ENCODE measurements at places on chromosomes 3 and 15.

DNA sequence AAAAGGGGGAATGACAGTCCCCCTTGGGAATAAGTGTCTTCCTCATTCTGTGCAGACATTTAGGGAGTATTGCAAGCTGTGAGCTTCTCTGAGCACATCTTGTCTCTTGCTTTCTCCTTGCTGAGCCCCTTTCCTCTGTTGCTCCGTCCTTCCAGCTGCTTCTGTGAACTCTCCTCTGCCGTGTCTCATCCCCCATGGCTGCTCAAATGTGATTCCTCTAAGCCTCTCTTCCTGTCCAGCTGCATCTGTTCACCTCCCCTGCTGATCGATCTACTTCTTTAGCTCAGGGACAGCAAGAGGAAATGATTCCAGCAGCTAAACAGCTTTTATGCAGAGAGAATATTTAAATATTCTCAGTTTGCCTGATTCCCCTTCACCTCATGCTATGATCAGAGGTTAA lies 328.0 kb upstream of the DNAJC19 start:
- DNase-seq: no peak

DNA sequence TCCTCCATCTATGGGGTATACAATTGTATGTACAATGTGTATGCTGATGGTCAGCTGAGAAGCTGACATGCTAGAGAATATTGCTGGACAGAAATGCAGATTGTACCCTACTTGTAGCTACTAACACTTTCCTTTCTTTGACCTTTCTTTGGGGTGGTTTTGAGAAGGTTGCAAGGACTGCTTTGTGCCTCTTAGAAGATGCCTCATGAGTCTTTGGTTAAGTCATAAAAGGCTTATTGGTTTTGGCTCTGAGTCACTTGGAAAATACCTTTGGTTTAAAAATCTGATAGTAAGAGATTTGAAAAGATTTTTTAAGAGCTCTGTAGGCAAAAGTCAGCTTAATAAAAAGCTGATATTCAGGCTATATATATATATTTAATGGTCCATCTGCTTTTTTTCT lies 71.5 kb downstream of the ZMAT3 start:
- peak; percentile 49 for DNase-seq

- DNase-seq: no peak
These were observed 4.2 kb upstream of the APBA2 start for GRCh38 chr15:28881600-28881999.

- no peak for DNase-seq
These were observed 25.2 kb upstream of the GOLGA6C start for GRCh38 chr15:75232826-75233503.

DNA sequence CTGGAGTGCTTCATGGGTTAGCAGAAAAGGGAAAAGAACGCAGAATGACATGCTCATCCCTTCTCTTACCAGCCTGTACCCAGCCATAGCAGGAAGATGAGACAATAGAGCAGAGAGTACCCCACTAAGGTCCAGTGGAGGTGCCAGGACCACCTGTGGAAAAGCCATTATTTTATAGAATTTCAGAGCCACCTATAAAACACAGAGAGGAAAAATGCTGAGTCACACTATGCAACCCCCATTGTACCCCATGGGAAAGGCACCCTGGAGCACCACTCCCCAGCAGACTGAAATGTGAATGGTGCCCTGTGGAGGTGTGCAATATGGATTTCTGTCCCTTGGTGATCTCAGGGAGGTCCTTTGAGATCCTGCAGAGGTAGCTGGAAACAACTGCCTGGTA lies 97.2 kb downstream of the HES1 start:
- DNase-seq: no peak

DNA sequence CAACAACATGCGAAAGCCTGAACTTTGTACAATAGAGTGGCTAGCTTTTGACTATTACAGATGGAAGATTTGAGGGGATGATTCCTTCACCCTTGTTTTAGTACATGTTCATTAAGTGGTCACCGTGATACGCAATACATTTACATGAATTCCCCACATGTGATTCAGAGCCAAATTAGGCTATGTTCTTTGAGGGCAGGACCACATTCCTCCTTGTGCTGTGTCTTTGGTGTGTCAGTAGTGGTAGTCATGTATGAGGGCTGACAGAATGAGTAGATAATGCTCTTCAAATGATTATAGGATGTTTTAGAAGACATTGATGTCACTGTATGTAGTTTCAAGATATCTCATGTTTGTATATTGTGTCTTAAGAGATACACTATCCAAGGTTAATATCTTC lies 12.1 kb downstream of the PTPRG start:
- no peak for DNase-seq

DNA sequence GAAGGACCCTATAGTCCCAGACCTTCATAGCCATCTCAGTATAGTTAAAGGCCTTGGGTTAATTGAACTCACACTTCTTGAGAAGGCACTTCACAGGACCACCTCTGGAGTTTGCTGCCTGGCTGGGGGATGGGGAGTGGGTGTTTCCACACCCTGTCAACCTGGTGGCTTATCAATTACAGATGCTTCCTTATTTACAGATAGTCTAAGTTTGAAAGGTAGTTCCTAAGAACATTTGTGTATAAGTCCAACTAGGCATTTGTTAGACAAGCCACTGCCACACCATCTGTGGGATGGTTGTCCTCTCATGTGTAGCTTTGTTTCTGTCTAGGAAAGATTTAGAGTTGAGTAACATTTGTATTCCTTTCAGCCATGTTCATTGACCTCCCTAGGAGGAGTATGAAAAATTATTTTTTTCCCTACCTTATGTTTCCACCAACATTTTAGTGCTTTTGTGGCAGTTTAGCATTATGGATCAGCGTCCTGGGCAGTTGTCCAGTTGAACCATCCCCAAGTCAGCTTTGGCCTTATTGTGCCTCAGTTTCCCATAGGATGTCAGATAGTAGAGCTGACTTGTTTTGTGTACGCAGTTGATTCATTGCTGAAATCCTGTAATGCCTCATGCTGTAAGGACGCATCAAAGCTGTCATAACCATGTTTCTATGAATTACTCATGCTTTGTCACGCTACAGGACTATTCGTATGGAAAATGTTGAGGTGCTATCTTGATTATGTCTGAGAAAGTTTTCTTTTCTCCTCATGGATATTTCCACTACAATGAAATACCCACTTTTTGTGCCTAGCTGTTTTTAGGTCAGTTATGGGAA lies 21.2 kb upstream of the SIAH2 start:
- DNase-seq: no peak

DNA sequence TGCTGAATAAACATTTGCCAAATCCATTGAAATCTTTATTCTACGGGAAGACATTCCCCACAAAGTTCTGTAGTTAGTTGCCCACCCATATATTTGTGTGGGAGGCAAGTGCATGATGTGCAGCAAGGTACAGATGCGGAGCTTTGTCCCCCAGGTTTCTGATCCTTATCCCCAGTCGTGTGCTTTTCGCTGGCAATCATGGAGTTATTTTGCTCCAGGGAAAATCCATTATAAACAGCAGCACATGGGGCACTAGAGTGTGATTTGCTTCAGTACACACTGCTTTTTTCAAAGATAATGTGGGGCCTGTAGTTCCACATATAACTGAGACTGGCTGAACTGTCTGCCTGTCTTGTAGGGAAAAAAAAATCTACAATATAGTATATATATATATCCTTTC lies 132.1 kb downstream of the FEZF2 start:
- no peak for DNase-seq

DNA sequence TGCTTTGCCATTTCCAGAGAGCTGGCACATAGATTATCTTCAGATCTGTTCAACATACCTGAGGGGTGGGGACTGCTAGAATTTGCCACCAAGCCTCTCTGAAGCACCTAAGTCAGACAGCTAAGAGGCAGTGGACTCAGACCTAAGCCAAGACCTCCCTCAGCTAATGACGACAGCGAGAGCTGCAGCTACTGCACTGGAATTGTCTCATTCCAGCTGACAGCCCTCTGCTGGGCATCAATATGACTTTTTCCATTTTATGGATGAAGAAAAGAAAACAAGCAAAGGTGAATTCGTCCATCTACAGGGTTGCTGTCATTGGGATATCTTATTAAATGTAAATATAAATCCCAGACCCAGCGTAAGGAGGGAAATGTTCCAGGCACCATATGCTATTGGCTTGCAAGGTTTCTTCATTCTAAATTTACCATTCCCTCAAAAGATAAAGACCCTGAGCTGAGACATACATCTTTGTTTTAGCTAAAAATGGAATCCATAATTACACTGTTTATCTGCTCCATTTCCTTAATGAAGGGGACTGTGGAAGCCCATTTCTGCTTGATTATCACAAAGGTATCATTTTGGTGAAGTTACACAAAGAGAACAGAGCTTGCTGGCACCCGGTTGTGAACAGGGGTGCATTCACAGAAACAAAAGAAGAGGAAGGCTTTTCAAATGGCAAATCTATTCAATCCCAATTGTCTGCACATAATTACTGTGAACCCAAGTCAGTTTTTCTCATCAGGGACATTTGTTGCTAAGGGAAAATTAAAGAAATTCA lies 85.5 kb upstream of the LRTM1 start:
- DNase-seq: peak; percentile 55

GRCh38 chr3:177607589-177607988 lies 410.3 kb upstream of the TBL1XR1 start:
- no peak for DNase-seq

DNA sequence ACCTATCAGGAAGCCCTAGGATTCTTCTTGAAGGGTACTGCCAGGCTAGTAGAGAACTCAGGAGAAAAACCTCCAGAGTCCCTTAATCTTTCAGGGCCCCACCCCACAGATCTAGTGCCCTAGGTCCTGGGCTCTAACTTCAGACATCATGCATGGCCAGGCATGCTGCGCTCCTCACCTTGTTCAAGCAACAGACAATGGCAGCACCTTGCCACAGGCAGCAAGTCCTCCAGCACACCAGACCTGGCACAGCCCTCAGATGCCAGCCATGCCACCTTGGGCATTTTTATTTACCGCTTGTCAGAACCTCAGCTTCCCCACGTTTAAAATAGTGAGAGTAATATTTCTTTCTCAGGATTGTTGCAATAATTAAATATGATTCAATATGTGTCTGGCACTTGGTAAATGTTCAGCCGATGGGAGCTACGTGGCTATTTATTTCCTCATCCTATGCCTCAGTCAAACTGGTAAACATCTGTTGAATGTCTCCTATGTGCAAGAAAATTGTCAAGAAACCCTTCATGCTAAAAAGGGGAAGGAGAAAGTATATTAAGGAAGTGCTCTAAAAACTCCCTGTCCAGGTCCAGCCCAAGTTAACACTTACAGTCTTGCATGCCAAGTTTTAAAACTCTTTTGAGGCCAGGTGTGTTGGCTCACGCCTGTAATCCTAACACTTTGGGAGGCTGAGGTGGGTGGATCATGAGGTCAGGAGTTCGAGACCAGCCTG lies 14.5 kb upstream of the CCR1 start:
- no peak for DNase-seq

DNA sequence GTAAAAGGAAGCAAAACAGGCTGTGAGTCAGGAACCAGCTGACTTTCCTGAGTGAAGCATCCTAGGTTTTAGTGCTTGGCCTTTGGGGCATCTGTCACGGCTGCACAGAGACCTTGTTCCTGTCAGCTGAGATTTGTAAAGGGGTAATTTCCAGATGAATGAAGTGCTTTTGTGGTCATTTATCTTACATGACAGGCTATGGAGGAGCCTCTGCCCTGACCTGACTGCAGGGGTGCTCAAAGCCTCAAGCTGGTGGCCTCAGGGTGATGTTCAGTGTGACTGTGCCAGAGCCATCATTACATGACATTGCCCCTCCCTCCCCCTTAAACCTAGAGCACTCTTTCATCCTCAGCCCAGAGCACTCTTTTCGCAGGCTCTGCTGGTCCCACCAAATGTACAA lies 132.5 kb downstream of the ARNT2 start:
- no peak for DNase-seq

- DNase-seq: no peak
These were observed 11.1 kb downstream of the ISLR start for GRCh38 chr15:74184582-74185091.

GRCh38 chr3:125643172-125643571 lies 47.9 kb upstream of the OSBPL11 start:
- no peak for DNase-seq

GRCh38 chr3:142618917-142619461 lies 22.8 kb downstream of the PLS1 start:
- DNase-seq: peak; percentile 15

- DNase-seq: peak; percentile 63
These were observed 228.8 kb downstream of the NSUN3 start for GRCh38 chr3:94291686-94292085.

DNA sequence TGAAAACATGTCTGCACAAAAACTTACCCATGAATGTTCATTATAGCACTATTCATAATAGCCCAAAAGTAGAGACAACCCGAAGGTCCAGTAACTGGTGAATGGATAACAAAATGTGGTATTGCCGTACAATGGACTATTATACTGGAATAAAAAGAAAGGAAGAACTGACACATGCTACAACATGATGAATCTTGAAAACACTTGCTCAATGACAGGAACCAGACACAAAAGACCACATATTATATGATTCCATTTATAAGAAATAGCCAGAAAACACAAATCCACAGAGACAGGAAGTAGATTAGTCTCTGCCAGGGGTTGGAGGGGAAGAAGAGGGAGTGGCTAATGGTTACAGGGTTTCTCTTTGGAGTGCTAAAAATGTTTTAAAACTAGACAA lies 18.3 kb downstream of the SHC4 start:
- DNase-seq: no peak

DNA sequence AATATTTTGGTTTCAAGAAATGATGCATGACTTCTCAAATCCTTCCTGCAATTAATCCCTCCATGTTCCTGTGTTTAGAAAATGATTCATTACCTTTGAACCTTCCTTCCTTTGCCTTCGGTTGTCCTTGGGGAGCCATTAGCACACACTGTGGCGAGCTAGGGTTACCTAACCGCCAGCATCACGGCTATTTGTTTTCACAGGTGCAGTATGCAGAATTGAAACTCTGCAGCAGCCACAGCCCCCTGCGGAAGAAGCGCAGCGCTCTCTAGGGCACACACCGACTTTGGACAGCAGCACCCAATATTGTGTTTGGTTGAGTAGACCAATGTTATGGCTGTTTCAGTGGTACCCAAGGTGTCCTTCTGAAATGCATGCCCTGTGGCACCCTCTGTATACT lies 247.4 kb downstream of the MCTP2 start:
- no peak for DNase-seq

DNA sequence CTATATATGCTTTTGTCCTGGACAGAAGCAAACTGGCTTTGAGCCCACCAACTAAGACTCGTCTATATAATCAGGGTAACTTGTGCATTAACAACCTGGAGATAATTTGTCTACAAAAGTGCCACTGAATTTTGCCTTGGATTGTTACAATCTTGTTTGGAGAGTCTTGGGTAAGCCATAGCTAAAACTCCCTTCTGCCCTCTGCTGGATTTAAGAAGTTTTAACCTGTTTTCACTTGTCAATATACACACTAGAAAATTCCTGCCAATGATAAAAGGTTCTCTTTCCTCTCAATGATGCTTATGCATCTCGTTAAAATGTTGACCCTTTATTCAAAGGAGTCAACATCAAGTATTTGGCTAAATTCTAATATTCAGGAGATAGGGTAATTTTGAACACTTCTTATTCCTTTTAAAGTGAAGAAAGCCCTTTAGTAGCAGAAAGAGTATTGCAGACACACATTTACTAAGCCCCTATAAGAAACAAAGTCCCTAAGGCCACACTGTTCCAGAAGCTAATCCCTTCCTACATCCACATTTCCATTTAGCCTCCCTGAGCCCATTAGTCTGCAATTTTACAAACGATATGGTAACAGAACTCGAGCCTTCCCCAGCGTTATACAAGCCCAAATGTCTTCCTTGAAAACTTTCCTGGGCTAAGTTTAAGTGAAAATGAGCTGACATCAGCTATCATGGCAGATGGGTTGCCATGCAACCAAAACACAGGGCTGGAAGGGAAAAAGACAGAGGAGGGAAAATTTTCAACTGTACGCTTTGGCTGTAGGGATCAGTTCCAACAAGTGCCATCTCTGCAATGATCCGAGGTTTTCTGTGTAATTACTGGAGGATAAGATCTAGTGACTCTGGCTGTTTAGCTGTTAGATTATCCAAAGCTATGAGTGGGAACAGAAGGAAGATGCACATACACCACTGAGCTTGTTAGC lies 75.9 kb upstream of the FGF12 start:
- peak; percentile 60 for DNase-seq
